ENCODE measurements at places on chromosomes 5 and 9.

- DNase-seq = no peak
Measured at GRCh38 chr5:61966997-61967396, 339.0 kb upstream of the KIF2A start.

DNA sequence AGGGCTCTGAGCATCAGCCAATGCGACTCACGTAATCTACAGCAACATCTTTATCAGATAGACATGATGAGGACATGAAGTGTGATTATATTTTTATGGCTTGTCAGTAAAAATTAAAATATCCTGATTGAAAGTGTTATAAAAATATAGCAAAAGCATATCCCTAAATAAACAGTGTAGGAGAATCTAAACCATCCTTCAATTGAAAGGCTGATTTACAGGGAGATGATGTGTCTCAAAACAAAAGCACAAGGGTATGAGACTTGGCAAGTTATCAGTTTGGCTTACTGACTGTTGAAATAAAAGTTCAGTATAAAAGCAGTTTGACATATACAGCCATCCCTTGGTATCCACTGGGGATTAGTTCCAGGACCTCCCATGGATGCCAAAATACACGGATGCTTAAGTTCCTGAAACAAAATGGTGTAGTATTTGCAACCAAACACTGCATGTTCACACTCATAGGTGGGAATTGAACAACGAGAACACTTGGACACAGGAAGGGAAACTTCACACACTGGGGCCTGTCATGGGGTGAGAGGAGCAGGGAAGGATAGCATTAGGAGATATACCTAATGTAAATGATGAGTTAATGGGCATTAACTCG is 149.9 kb upstream of the MAP1B start:
- no peak for DNase-seq

GRCh38 chr9:120625222-120625621 is 45.3 kb upstream of the CDK5RAP2 start:
- DNase-seq = no peak

DNA sequence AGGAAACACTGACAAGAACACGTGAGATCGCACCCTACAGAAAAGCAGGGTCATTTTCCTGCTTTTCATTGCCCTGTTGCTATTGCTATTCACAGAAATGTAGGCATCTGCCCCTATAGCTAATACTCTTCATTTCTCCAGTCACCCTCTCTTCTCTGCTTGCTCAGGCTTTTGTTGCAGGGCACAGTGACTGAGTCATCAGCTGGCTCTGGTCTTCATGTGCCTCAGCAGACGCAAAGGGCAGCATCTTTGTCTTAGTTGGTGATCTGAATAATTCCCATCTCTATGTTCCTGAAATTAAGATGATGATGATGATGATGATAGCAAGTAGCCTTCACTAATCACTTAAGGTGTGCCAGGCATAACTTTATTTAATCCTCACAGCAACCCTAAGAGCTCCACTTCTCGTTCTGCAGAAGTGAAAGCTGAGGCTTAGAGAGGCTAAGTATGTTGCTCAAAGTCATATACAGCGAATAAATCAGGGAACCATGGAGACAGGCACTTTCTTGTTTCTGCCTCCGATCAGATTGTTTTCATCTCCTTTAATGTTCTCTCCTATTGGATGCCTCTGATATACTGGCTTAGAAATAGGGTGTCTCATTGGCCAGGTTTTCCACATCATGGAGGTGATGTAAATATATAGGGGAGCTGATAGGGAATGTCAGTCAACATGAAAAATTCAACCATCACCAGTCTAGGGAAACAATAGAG is 133.0 kb upstream of the STK32A start:
- no peak for DNase-seq

- no peak for DNase-seq
Measured at GRCh38 chr9:127093319-127094020, 29.0 kb downstream of the ANGPTL2 start.

DNA sequence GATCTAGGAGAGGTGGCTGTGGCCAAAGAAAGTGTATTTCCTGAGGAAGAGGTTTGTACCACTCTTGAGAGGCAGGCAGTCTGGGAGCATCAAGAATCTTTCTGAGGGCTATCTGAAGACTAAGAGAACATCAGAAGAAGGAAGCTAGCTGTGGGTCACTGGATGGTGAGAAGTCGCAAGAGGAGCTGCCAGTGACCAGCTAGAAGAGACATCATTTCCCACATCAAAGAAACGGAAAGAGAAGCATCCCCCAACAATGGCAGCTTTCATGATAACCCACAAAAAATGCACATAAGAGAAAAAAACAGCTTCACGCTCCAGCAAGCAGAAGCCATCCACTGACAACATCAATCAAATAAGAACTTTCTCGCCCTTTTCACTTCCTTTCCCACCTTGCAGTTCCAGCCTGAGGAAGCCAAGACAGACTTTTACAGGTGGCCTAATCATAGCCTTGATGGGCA is 25.0 kb upstream of the CEP78 start:
- no peak for DNase-seq

DNA sequence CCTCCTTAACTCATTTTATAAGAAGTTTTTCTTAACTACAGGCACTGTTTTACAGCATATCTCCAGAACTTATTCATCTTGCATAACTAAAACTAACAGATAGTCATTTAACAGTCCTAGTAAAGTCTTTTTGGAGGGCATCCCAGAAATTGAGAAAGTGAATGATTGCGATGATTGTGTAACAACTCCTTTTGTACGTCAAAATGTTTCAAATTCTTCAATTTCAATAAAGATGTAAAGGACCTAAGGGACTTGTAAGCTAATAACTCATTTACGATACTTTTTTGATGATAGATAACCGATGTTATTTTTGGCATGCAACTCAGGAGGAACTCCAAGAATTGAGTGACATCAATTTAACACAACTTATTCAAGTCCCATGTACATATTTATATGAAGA is 42.7 kb downstream of the SVEP1 start:
- DNase-seq = no peak

DNA sequence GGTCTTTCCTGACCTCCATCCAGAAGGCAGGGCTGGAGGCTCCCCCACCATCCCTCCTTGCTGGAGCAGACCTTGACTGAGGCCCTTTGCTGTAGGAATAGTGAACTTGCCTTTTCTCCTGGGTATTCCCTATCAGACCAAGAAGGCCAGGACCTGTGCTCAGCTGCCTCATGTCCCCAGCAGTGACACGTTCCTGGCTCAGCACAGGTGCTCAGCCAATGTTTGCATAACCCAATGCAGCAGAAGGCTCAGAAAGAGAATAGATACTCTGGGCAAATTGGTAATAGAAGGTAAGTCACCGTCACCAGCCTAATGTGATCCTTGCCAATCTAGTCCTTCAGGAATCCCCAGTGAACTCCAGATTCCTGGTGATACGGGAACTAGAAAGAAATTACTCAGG is 96.4 kb downstream of the ACTL7B start:
- DNase-seq = no peak

GRCh38 chr5:153147891-153148623 is 342.4 kb upstream of the GRIA1 start:
- DNase-seq = peak; percentile 54

DNA sequence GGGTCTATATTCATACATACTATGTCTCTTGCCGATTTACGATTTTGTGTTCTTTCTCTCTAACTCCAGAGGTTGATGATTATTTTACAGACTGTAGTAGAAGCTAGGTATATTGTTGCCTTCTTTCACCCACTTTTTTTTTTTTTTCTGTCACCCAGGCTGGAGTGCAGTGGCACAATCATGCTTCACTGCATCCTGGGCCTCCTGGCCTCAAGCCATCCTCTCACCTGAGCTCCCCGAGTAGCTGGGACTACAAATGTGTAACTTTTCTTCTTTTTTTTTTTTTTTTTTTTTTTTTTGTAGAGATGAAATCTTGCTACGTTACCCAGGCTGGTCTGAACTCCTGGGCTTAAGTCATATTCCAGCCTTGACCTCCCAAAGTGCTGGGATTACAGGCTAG is 96.2 kb downstream of the CHSY3 start:
- no peak for DNase-seq

DNA sequence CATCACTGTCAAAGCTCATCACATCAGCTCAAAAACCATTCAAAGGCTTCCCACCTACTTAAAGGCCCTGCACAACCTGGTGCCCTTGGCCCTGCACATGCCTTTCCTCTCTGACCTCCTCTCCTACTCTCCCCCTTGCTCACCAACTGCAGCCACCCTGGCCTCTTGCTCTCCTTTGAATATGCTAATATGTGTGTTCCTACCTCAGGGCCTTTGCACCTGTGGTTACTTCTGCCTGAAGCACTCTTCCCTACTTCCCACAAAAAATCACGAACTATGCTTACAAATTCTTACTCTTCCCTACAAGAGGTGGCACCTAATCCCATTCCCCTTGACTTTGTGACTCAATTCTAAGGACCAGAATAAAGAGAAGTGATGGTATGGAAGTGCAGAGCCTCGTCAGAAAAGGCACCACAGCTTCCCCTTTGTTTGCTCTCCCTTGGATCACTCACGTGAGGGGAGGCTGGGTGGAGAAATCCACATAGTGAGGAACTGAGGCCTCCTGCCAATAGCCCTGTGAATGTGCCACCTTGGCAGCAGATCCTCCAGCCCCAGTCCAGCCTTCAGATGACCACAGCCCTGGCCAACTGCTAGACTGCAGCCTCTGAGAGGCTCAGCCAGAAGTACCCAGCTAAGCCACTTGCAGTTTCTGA is 3.2 kb upstream of the TMEM171 start:
- no peak for DNase-seq

DNA sequence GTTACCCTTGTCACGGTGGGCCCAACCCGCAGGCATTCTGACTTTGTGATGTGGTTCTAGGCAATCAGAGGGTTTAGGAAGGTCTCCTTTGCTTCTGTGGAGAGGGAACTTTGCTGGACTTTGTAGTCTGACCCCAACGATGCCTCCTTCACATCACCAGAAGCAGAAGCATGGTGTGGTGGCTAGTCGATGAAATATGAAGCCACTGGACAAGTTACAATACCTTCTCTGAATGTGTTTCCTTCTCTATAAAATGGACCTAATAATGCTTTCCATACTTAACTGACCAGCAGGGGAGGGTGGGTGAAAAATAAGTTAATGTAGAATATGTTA is 607 bp downstream of the SPEF2 start:
- peak; percentile 54 for DNase-seq

GRCh38 chr9:89630508-89630907 is 25.7 kb downstream of the GADD45G start:
- no peak for DNase-seq
